ENCODE measurements at places on chromosomes 16 and 17.

GRCh38 chr16:88423448-88423850, 29.6 kb upstream of the ZFPM1 start:
- no peak for DNase-seq

- no peak for DNase-seq
Observed at GRCh38 chr16:48366165-48367093, 18.8 kb downstream of the SIAH1 start.

DNA sequence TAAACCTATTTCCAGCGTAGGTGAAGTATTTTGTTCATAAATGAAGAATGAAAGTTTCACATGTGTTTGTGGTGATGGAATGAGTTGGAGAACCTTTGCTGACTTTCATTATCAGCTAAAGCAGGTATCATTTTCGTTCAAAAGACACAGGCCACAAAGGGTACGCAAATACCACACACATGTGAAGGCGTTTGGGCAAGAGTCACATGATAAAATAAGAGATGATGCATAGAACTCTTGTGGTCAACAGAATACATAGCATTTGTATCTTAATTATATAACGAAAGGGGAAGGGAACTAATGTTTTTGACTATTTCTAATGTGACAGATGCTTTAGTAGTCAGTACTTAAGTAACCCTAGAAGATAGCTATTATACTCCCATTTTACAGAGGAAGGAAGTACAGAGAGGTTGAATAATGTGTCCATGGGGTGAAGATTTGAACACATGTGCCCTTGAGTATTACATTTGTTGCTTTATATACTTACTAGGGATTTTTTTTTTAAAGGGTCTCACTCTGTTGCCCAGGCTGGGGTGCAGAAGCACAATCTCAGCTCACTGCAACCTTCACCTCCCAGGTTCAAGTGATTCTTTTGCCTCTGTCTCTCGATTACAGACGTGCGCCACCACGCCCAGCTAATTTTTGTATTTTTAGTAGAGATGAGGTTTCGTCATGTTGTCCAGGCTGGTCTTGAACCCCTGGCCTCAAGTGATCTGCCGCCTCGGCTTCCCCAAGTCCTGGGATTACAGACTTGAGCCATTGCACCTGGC, 4.8 kb downstream of the RPA1 start:
- DNase-seq, result no peak

- DNase-seq, result no peak
Observed at GRCh38 chr17:17886726-17887125, 49.9 kb upstream of the SREBF1 start.

- DNase-seq, result no peak
Observed at GRCh38 chr16:77995843-77996455, 26.4 kb upstream of the CLEC3A start.

DNA sequence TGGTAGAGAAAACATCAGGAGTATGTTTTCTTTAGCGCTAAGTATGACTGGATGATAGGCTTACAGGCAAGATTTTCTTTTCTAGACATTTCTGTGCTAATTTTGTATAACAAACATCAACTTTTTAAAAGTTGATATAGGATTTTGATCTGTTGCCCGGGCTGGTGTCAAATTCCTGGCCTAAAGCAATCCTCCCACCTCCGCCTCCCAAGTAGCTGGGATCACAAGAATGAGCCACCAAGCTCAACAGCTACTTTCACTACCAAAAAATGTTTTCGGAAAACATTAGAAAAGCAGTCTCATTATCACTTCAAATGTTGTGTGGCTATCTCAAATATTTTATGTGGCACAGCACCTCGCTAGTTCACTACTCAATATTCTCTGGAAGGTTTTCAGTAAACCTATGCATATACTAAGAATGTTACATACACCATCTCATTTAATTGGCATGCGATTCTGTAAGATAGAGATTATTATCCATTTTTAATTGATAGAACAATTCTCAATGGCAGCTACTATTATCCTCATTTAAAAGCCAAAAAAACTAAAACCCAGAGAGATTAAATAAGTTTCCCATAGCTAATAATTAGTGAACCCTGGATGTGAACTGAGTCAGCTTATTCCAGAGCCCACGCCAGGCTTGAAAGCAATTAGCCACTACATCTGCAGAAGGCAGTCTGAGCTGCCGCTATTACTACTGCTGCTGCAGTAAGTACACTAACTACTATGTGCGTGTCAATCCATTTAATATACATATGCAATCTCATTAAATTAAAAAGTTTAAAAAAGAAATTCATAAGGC, 41.7 kb downstream of the CREBBP start:
- DNase-seq, result no peak

DNA sequence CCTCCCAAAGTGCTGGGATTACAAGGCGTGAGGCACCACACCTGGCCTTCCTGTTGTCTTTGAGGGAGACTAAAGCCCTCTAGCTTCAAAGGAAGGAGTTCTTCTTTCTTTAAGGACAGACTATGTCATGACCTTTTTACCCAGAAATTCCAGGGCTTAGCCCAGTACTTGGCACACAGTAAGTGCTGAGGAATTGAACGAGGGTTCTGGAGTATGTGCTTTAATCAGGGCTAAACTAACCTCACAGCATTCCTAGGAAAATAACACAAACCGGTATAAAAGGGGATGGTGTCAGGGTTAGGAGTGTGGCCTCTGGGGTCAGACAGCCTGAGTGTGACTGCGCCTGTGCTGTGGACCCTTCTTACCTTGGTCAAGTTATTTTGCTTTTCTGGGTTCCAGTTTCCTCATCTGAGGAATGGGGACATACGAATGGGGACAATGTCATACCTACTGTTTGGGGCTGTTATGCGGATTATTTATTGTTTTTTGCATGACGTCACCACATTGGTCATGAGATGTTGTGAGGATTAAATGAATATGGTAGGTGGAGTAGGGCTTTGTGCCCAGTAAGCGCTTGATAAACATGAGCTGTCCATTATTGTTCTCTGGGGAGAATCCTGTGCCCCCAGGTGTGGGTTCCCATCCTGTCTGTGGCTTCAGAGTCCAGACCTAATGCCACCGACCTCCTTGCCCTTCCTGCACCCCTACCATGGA, 21.9 kb downstream of the KSR1 start:
- DNase-seq, result no peak

GRCh38 chr16:576197-576822, 6.5 kb downstream of the PIGQ start:
- DNase-seq, result no peak

DNA sequence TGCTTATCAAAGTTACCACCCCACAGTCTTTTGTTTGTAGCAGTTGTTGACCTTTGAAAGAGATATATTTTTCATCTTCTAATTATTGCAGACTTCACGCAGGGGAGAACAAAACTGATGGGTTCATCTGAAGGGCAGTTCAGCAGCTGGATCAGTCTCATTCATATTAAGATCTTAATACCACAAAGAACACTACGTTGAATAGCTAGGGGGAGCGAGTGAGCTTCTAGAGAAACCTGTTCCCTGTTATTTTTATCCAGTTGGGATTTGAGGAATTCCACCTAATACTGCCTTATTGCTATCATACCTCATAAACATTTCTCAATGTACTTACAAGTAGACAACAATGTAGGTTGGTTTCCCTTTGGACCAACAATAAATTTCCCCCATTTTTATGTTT, 306.1 kb upstream of the KIF2B start:
- DNase-seq, result no peak

GRCh38 chr16:69508033-69508755, 57.6 kb upstream of the NFAT5 start:
- no peak for DNase-seq

- peak; percentile 84 for DNase-seq
Observed at GRCh38 chr17:20908313-20909267, 134.2 kb downstream of the USP22 start.

GRCh38 chr17:48128400-48128799, 20.8 kb downstream of the SNX11 start:
- no peak for DNase-seq

DNA sequence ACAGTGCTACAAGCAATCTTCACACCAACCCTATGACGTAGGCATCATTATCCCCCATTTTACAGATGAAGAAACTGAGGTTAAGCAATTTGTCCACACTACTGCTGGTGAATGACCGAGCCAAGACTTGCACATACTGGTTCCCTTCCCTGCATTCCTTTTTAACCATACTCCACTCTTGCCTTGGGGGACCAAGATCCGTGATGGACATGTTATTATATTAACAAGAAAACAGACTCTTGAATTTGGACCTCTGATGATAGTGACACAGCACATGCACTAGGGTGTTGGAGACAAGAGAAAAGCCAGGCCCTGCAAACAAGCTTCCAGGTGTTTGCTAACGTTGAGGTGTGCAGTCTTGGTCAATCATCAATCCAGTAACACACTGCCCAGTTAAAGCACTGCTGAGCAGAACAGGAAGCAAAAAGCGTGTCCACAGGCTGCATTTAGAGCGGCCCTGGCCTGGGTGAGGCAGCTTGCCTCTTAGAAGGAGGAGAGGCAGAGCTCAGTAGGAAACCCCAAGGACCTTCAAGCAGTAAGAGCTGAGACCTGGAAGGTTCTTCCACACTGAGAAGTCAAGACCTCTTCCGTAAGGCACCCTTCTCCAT, 36.7 kb downstream of the HNF1B start:
- no peak for DNase-seq

DNA sequence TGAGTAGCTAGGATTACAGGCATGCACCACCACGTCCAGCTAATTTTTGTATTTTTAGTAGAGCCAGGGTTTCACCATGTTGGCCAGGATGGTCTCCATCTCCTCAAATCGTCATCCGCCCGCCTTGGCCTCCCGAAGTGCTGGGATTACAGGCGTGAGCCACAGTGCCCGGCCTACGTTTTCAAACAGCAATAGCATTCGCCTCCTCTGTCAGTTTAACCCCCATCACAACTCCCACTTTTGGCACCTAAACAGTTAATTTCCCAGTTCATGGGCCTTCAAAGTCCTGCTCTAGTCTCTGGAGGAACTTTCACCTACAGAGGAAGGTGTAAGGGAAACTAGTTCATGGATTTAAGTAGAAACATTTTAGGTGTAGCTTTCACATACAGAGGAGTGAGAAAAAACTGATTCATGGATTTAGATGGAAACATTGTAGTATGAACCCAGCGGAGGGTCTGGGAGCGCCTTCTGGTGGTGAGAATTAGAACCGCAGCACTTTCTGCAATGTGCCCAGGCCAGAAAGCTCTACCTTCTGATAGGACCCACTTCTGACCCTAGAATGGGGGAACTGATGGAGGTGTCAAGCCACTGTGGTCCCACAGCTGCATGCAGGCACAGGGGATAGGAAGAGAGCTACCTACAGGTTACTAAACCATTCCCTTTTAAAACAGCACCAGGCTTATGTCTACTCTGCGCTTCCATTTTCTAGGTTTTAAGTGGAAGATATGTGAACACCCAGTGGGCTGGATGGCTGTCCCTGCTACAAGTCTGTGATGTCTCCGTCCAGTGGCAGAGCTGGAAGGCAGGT, 12.0 kb upstream of the MEOX1 start:
- peak; percentile 83 for DNase-seq

GRCh38 chr17:16916557-16916920, 55.4 kb downstream of the TNFRSF13B start:
- DNase-seq, result no peak

- peak; percentile 93 for DNase-seq
Observed at GRCh38 chr17:7314719-7315569, at the start of gene GPS2. Gene GPS2 (minus strand): TSS chr17:7315360. CDS start chr17:7315052, 308 bp downstream.

- DNase-seq, result no peak
Observed at GRCh38 chr17:77958716-77959125, 218 bp downstream of the TNRC6C start.

- no peak for DNase-seq
Observed at GRCh38 chr16:901715-902601, 68.8 kb downstream of the LMF1 start.

DNA sequence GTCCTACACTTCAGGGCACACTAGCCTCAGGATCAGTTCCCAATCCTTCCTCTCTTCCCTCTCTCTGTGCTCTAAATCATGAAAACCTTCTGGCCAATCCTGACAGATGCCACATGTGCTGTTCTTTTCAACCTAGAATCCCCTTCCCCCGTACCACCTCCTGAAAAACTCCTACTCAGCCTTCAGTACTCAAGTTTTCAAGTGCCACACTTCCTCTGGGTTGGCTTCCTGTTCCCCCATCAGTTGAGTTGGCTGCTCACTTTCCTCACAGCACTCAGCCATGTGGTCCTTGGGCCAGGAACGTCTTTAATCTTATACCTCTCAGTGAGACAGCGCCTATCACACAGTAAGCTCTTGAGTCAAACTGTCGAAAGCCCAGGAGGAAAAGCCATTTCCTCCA, 3.3 kb downstream of the ASPHD1 start:
- no peak for DNase-seq

DNA sequence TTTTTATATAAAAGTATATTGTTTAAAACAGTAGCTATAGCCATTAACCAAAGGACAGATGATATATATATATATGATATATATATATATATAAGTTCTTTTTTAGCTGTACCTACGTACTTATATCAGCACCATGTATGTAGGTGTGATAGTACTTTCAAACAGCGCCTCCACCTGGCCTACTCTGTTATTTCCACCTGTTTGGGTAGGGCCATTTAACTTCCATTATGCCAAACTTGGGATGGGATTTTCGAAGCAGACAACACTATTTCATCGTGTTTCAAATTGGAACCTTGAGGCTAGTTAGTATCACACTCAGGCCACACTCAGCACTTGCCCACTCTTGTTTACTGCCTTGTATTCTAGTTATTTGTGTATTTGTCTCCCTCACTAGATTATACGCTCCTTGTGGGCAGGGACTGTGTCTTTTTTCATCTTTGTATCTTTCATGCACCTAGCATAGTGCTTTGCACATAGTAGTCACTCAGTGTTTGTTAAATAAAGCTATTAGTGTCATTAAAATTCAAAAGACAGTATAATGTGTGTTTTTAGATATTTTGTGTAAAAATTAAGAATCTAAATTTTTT, 11.8 kb upstream of the CLTC start:
- no peak for DNase-seq

GRCh38 chr16:65445313-65446260, 323.7 kb upstream of the CDH11 start:
- DNase-seq, result no peak

DNA sequence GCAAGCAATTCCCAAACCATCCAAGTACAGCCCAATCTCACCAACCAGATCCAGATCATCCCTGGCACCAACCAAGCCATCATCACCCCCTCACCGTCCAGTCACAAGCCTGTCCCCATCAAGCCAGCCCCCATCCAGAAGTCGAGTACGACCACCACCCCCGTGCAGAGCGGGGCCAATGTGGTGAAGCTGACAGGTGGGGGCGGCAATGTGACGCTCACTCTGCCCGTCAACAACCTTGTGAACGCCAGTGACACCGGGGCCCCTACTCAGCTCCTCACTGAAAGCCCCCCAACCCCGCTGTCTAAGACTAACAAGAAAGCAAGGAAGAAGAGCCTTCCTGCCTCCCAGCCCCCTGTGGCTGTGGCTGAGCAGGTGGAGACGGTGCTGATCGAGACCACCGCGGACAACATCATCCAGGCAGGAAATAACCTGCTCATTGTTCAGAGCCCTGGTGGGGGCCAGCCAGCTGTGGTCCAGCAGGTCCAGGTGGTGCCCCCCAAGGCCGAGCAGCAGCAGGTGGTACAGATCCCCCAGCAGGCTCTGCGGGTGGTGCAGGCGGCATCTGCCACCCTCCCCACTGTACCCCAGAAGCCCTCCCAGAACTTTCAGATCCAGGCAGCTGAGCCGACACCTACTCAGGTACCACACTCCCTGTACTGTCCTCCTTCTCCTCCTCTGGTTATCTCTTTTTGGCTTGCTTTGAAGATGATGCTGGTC, 20.6 kb downstream of the SP2 start:
- DNase-seq, result no peak

GRCh38 chr17:17303847-17304490, 796 bp downstream of the NT5M start:
- DNase-seq, result no peak

- DNase-seq, result no peak
Observed at GRCh38 chr16:56833243-56833970, 31.6 kb upstream of the SLC12A3 start.
